ENCODE measurements at places on chromosomes 7 and 10. TPM values are rescaled to one million over a fixed set of nuclear protein-coding genes. Genes with fewer than 3 reads are reported as not detected.

DNA sequence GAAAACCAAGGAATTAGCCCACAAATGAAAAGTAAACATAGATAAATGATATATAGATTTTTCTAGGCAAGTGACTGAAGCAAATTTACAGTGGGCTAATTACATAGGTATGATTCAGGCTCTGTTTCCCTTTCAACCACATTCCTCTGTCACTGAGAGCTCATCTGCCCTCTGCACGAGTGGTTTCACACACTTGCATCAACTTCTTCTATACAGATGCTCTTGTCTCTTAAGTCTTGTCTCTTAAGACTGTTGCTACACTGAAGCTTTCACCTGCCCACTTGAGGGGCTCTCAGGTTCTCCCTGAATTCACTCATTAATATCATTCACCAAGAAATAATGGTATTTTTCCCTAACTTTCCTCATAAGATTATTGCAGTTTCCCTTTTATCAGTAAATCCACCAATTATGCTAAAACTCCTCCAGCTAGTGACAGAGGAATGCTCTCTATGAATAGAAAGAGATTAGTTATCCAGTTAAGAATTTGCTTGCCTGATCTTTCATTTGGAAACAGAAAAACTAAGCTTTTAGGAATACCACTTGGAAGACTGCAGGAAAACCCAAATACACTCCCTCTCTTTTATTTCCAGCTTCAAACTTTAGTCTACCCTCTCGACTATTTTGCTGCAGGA, 95.7 kb downstream of the ELAPOR2 start:
- DNase-seq, result no peak

- no peak for DNase-seq
Observed at GRCh38 chr10:114024876-114025610, 18.6 kb upstream of the ADRB1 start.

- DNase-seq, result no peak
Observed at GRCh38 chr7:73971322-73971703, 56.7 kb upstream of the ELN start.

GRCh38 chr7:4707980-4708411, 25.9 kb downstream of the FOXK1 start:
- no peak for DNase-seq

GRCh38 chr10:118496525-118496924, 98.9 kb downstream of the PRLHR start:
- no peak for DNase-seq

DNA sequence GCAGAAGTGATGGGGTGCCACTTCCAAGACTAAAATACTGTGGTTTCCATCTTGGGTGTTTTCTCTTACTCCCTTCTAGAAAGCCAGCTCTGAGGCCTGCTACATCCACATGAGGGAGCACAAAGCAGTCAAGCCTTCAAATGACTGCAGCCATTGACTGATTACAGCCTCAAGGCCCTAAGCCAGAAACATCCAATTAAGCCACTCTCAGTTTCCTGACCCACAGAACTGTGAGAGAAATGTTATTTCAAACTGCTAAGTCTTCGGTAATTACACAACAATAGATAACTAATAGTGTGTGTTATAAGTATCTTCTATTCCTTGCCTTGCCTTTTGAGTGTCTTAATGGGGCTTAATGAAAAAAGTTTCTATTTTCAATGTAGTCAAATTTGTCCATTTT, 24.8 kb downstream of the BRAF start:
- DNase-seq, result no peak

GRCh38 chr7:18497082-18497481, 1.5 kb downstream of the HDAC9 start:
- no peak for DNase-seq

- no peak for DNase-seq
Observed at GRCh38 chr7:82778021-82778420, 334.4 kb upstream of the CACNA2D1 start.

GRCh38 chr10:130179640-130180039, 43.4 kb downstream of the GLRX3 start:
- DNase-seq, result peak; percentile 33

- no peak for DNase-seq
Observed at GRCh38 chr10:122047560-122047959, 58.6 kb downstream of the TACC2 start.

The TAF6 gene
- 68.1 TPM for total RNA-seq

The MRPS33 gene
- 70.0 TPM for total RNA-seq

The AMPH gene
- total RNA-seq, result 0.14 TPM

The ZNF736 gene
- 20.6 TPM for total RNA-seq

The GDF2 gene
- not detected for total RNA-seq

The NDUFB8 gene
- 278 TPM for total RNA-seq

The TACR2 gene
- total RNA-seq, result not detected

The PPP1R3A gene
- not detected for total RNA-seq
